ENCODE measurements at places on chromosomes 1 and 21.
A peak's percentile ranks its signal among the peaks of the same experiment; 100 is the strongest.

DNA sequence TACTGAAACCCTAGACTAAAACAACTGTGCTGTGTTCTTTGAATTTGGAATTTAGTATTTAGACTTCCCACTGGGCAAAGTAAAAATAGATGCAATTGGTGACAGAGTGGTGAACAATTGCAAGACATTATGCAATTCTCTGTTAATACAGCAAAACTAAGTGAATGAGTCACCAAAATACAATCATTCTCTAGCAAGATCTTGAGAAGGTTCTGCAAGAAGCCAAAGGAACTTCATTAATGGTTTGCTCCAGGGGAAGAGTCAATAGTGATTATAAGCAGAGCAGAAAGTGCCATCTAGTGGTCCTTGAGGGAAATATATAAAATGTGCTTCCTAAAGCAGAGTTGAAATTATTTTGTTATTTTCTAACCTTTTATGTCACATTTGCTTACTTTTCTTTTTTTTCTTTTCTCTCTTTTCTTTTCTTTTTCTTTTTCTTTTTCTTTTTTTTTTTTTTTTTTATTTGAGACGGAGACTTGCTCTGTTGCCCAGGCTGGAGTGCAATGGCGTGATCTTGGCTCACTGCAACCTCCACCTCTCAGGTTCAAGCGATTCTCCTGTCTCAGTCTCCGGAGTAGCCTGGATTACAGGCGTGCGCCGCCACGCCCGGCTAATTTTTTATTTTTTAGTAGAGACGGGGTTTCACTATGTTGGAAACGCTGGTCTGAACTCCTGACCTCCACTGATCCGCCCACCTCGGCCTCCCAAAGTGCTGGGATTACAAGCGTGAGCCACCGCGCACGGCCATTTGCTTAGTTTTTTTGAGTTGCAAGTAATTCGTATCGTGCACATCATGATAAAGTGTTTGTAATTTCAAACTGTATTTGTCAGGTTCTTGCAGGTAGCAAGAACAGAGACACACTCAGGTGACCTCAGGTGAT, 99.2 kb downstream of the CTH start:
- DNase-seq, result peak; percentile 98

- no peak for DNase-seq
Observed at GRCh38 chr1:39369565-39369964, 121.9 kb upstream of the BMP8A start.

DNA sequence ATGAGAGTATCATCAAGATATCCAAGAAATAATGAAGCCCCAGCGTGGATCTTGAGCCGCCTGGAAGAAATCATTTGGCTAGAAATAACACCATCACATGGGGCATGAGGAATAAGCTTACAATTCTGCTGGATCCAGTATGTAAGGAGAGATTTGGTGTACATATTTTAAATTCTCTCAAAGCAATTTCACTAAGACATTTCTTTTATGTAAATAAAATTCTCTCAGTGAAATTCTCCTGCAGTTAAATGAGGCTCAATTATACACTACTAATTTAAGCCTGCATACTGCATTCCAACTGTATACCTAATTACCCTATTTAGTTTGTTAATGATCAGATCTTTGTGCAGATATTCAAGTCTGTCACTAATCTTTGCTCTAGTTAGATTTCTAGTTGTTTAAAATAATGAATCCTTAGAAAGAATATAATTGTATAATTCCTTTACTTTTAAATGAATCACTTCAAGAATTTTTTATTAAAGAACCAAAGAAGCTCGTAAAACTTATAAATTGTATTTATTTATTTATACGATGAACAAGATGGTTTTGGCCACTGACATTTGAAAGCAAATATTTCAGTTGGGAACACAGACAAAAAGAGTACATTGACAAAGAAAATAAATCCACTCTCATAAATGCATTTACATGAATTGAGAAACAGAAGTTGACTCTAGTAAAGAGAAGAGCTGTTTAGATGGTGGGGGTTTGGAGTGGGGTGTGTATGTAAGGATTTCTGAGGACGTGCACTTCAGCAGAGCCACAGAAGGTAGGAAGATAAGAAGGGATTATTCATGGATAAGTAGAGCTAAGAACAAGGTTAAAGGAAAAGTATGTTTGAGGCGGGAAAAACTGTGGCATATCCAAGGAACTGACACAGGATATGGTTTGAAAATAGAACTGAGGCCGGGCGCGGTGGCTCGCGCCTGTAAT, 466.8 kb downstream of the DSCAM start:
- DNase-seq, result no peak

GRCh38 chr1:246037832-246038231, 469.2 kb downstream of the SMYD3 start:
- no peak for DNase-seq

GRCh38 chr1:28974432-28974831, 60.1 kb downstream of the EPB41 start:
- no peak for DNase-seq

DNA sequence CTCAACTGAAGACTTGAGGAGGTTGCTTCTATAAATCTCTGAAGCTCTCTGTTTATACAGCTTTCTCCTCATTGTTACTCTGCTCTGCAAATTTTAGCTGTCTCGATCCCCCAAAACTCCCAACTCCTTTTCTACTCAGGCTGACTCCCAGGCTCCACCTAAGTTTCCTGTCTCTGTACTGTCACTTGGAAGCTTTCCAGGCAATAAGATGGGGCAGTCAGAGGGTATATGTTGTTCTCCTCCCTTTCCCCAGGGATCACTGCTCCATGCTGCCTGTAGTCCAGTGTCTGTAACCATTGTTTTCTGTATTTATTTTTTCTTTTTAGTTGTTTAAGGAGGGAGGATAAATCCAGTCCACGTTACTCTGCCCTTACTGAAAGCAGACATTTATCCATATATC, 13.4 kb downstream of the TSNAX start:
- no peak for DNase-seq

- DNase-seq, result no peak
Observed at GRCh38 chr1:225973158-225973557, 26.0 kb downstream of the SDE2 start.

DNA sequence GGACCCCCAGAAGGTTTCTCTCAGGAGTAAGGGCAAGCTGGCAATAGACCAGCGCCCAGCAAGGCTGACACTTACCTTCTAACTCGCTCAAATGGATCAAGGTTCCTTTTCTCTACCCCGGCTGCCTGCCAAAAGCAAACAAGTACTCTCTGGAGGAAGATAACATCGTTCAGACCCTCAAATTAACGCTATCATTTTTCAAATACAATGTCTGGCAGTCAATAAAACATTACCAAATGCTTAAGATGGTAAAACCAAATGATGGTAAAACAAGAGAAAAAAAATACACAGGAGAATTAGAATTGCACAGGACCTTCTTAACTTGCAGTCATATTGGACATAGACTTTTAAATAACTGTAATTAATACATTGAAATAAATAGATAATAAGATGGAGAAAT, 148.1 kb downstream of the SPATA46 start:
- DNase-seq, result no peak

All from ELR (cell line).